ENCODE measurements at places on chromosomes 11 and 22. TPM values are rescaled to one million over a fixed set of nuclear protein-coding genes. Genes with fewer than 3 reads are reported as not detected.

DNA sequence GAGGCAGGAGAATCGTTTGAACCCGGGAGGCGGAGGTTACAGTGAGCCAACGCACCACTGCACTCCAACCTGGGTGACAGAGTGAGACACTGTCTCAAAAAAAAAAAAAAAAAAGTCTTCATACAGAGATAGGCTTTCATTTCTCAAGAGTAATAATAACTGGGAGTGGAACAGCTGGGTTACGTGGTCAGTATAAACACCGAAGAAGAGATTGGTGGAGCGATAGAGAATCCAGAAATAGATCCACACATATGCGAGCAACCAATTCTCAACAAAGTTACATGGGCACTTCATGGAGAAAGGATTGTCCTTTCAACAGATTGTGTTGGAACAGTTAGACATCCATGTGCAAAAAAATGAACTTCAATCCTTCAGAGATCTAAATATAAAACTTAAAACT is 24.6 kb downstream of the ZBED4 start:
- no peak for DNase-seq

DNA sequence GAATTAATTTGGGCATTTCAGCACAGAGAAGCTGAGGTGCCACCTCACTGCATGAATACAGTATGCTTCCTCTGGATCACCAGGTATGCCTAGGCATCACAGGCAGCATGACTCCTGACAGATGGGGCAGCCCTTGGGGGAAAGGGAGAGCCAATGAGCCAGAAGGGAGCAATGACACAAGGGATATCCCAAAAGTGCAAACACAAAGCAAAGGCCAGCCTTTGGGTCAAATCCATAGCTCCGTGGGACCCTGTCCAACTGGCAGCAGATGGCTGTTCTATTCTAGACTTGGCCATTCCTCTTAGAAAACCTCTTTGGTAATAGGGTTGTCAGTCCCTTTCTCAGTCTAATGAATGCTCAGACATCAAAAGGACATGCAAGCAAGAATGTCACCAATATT is 73.3 kb downstream of the SERGEF start:
- no peak for DNase-seq

- no peak for DNase-seq
Observed at GRCh38 chr22:42863349-42863961, 6.4 kb upstream of the ARFGAP3 start.

- peak; percentile 31 for DNase-seq
Observed at GRCh38 chr11:110777775-110778174, 65.5 kb upstream of the ARHGAP20 start.

The TMEM191B gene
- 0.78 TPM for total RNA-seq

- DNase-seq = no peak
Observed at GRCh38 chr11:75592715-75593114, 30.7 kb downstream of the SERPINH1 start.

- no peak for DNase-seq
Observed at GRCh38 chr11:122271137-122271536, 155.1 kb upstream of the BLID start.

GRCh38 chr11:57502870-57503269 is 12.6 kb downstream of the SLC43A1 start:
- DNase-seq = no peak

The SOX6 gene
- total RNA-seq = 23.8 TPM

DNA sequence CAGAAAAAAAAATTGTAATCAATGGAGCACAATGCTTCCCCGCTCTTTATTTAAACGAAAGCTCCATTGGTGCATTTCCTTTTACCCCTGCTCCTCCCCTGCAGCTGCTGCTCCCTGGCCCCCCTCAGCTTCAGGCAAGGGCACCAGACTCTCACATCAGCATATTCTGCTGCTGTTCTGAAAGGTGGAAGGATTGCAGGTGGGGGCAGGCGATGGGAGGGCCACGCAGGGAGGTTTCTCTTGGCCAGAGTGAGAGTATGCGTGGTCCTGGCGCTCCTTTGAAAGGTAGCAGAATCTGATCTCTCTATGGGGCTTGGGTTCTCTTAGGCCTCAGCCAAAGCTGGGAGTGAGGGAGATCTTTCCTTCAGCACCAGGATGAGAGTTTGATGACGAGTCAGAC is 240.9 kb upstream of the CADM1 start:
- DNase-seq = no peak

DNA sequence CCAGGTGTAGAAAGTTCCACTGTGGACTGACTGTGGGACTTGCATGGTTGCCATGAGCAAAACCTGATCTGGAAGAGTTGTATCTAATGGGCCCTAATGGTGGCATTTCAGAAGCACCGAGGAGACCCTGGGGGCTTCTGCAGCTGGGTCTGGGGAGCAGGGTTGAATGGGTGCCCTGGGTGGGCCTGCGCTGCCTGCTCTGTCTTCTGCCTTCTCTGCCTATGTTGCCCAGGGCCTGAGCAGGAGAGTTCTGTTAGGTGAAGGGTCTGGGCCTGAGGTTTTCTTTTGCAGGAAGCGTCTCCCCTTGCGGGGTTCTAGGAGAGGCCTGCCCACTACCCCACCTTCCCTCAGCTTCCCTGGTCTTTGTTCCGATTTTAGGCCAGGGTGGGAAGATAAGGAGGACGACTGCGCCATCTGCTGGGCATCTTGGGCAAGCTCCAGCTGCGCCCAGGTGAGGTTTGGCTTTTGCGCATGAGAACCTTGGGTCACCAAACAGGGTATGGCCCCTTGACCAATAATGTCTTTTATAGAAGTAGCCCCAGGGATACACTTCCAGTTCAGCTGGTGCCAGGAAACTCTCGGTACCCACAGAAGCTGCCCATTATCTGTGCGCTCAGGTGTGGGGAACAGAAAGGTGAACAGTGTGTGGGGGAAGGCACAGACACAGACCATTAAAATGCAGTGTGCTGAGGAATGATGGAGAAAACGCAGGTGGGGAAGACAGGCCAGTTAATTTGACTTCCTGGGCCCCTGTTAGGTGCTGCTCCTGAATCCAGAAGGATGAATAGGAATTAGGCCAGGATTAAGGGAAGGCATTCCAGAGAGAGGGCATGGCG is 23.2 kb downstream of the COMMD9 start:
- no peak for DNase-seq

The HORMAD2 gene
- total RNA-seq = not detected

DNA sequence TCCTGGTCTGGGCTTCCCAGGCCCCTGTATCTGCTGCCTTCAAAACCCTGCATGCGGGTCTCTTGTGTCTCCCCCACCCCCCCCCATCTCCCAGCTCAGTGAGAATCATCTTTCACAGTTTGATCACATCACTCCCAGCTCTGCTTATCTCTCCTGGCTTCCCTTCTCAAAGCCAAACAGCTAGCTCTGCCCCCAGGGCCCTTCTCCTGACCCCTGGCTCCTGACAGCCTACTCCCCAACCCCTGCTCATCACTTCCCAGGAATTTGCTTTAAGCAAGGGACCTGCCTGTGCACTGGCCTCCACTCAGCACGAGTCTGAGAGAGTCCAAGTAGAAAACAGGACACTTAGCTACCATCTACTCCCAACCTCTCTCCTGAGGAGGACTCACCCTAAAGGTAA is 342.7 kb downstream of the TENM4 start:
- DNase-seq = no peak

GRCh38 chr11:85749287-85749834 is 61.6 kb downstream of the SYTL2 start:
- DNase-seq = no peak

DNA sequence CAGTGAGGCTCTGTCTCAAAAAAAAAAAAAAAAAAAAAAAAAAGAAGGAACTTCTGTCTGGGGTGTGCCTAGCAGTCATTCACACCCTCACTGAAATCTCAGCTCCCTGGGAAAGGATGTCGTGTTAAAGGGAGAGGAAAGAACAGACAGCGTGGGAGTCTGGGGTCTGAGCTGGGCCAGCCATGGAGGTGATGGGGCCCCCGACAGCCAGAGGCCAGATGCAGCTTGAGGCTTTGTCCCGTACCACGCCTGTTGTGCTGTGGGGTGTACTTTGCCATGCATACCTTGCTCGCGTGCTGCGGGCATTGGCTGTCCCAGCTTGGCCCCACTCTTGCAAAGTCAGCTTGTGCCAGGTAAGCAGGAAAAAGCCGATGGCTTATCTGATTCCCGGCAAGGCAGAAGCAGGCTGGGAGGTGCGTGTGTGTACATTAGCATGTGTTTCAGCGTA is 4.6 kb downstream of the SYT12 start:
- no peak for DNase-seq

The GALNT18 gene
- 11.3 TPM for total RNA-seq

- DNase-seq = no peak
Observed at GRCh38 chr22:26174280-26174679, 5.0 kb downstream of the SEZ6L start.

DNA sequence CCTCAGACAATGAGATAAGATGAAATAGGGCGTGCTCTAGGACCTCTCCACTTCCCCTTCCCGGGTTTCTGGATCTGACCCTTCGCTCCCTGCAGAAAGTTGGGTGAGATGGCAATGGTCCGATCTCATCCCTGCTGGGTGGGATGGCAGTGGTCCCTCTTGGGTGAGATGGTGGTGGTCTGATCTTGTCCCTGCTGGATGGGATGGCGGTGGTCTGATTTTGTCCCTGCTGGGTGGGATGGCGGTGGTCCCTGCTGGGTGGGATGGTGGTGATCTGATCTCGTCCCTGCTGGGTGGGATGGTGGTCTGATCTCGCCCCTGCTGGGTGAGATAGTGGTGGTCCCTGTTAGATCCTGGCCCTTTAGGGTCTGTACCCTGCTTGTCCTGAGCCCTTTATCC is 21.3 kb downstream of the ST14 start:
- DNase-seq = no peak

The SLCO2B1 gene
- total RNA-seq = 160 TPM

The BEST1 gene
- total RNA-seq = 33.2 TPM

GRCh38 chr22:31898926-31899325 is 45.4 kb upstream of the YWHAH start:
- DNase-seq = no peak

DNA sequence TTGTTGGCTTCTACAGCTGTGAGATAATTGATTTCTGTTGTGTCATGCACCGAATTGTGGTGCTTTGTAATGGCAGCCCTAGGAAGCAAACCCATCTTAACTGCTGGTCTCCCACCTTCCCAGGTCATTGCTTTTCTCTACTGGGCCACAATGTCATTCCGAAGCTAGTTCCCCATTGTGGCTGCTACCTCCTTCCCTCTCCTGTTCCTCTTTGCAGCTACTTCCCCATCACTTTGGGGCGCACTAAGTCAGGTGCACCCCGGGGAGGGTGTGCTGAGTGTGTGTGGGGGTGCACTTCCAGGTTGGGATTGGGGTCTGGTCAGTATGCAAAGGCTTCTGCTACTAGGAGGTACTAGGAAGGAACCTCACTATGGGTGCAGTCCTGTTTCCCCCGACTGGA is 109.3 kb downstream of the ST3GAL4 start:
- DNase-seq = no peak

The MS4A6E gene
- not detected for total RNA-seq

The MRGPRF gene
- 34.2 TPM for total RNA-seq

The USH1C gene
- not detected for total RNA-seq

- DNase-seq = no peak
Observed at GRCh38 chr11:10796191-10796590, 12.5 kb downstream of the EIF4G2 start.

DNA sequence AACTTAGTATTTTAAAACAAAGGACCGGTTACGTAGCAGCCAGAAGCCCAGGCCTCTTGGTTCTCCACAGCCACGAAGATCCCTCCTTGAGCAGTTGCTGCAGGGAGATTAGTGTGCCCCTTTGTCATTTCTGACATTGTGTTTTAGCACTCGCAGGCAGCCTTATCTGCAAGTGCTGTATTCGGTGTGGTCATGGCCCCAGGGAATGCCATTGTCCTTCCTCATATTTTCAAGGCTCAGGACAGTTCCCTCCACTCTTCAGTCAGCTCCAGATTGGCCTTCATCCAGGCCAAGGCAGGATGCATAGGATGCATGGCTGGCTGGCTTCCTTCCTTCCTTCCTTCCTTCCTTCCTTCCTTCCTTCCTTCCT is 88.5 kb downstream of the ZBTB16 start:
- DNase-seq = no peak

The TECTA gene
- 0.87 TPM for total RNA-seq

- DNase-seq = no peak
Observed at GRCh38 chr11:21896746-21897602, 295.9 kb upstream of the ANO5 start.

DNA sequence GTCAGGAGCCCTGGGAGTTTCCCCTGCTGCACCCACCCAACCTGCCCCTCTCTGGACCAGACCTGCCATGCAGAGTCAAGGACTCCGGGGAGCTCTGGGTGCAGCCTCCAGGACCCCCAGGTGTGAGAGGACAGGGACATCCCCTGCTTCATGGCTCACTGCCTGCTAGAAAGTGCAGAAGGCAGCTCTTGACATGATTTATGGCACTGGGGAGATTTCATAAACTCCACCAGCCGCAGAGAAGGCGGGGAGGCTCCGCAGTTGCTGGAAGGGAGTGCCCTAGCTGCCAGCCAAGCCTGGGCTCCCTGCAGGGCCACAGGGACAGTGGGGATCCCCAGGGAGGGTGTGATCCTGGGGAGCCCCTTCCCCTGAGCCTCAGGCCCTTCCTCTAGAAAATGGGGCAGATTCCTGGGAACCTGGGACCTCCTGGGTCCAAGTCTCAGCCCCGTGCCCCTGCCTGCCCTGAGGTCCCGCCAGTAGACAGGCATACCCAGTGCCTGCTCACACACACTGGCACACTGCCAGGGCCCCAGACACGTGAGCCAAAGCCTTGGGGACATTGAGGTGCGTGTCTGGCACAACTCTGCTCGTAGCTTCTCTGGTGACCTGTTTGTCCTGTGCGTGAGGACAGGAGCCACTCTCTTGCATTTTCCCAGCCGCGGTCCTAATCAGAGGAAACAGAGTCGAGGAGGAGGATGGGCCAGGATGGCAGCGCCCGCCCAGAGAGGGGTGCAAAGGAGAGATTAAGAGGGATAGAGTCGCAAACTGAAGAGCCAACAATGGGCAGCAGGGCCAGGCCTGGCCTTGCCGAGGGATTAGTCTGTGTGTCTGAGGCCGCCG is 13.8 kb downstream of the CABP7 start:
- no peak for DNase-seq

All from tibial nerve (tissue), 4 donors.